ENCODE measurements at places on chromosomes 5 and 9. TPM values are rescaled to one million over a fixed set of nuclear protein-coding genes. Genes with fewer than 3 reads are reported as not detected.

Gene CSF1R
- total RNA-seq: 7.2 TPM

Gene UGT3A2
- total RNA-seq: not detected

Gene MYMK
- total RNA-seq: not detected

Gene TNFSF15
- 0.84 TPM for total RNA-seq

Gene DRD1
- total RNA-seq: not detected

Gene ZNF618
- 3.3 TPM for total RNA-seq

Gene PCDHB10
- total RNA-seq: 1.1 TPM

Gene IL5
- total RNA-seq: not detected

Gene DBH
- not detected for total RNA-seq

Gene CRHBP
- 0.40 TPM for total RNA-seq

Gene ZNF608
- total RNA-seq: 20.0 TPM

Gene JAKMIP2
- 0.17 TPM for total RNA-seq

Gene IRX2
- total RNA-seq: 0.12 TPM
